HT-29 (cell line): ENCODE measurements at places on chromosomes 1 and 21.

DNA sequence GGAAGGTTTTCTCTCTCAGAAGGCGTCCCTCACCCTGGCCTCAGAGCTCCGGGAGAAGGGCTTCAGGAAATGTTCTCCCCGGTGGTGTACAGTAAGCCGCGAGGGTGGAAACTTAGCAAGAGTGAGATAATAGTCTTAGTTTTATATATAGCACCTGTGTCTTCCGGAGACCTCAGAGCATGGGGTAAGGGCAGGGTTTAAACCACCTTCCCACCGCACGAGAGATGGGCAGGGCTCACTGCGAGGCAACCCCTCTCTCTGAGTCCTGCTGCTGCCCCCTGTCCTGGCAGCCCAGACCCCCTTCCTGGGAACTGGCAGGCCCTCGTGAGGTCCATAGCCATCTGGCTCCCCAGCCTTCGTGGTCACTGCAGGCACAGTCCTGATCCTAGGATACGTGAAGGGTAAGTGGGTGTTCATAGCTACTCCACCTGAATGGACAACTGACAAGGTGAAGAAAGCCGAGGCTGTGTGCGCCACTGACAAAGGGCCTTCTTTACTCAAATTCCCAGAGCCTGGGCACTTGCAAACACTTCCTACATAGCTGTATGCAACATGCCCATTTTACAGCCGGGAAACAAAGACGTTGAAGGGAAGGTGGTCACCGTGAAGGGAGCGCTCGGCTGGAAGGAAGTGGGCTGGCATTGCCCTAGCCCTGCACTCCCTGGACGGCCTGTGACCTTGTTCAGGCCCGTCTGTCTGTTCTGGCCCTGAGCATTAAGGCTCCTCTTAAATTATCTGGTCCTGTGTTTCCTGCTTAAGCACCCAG, 26.9 kb downstream of the ITPKB start:
- no peak for DNase-seq

DNA sequence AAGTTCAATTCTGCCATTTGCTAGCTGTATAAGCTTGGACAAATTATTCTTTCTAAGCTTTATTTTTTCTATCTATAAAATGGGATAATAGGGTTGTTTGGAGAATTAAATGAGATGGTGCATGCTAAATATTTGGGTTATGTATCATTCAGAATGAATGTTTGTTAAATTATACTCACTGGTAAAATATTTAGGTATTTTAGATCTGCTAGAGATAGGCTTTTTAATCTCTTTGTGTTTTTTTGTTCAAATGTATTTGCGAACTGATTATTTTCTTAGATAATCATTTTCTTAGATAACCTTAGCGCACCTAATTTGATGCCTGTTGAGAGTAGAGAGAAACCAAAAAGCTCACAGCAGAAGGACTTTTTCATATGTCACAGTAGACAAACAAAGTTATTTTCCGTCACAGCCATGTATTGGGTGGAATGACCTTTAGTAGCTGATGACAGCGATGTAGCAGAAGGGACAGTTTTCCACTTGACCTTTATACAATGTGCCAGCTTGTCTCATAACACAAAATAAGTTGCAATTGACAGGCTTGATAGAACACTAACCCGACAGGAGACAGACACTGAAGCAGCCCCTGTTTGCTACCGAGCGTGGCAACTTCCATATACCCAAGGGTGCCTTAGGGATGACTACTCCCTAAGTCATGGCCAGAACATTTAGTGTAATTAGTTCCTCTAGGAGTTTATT, 93.0 kb downstream of the DISC1 start:
- DNase-seq = no peak

- no peak for DNase-seq
Observed at GRCh38 chr1:40956407-40956806, 23.1 kb upstream of the CTPS1 start.

GRCh38 chr1:229596925-229597699, 28.8 kb downstream of the TAF5L start:
- DNase-seq = no peak

DNA sequence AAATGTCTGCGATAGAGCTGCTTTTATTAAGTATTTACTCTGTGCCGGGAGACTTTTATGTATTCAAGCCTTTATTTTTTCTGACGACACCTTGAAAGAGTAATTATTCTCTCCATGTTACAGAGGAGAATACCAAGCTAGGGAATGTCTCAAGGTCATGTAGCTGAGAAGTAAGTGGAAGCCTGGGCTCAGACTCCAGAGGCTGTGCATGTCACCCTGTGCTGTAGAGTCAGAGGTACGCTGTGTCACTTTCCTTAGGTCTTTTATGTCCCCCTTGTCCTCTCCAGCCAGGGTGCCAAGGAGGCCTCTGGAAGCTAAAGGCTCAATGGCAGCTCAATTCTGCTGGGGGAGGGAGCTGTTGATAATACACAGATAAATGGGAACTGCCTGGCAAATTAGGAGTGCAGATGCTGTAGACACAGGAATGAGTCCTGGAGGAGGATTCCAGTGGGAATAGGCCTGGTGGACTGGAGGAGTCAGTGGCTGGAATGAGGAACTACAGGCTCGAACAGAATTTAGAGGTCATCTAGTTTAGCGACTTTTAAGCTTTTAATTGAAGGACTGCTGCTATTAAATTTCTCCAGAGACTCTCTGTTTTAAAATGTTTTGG, 9.3 kb upstream of the IL19 start:
- DNase-seq = peak; percentile 11

- no peak for DNase-seq
Observed at GRCh38 chr1:20076710-20077461, 6.9 kb downstream of the PLA2G5 start.

GRCh38 chr1:150622303-150622975, 7.0 kb downstream of the ENSA start:
- no peak for DNase-seq

DNA sequence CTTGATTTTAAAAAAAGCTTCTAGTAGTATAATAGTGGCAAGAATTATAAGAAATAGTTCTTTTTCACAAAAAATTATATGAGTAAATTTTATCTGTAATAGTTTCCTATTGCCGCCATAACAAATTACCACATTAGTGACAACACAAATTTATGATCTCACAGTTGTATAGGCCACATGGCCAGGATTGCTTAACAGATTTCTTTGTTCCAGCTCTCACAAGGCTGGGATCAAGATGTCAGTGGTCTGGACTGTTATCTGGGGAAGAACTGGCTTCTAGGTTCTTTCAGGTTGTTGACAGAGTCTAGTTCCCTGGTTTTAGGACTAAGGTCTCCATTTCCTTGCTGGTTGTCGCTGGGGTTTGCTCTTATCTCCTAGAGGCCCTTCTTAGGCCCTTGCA, 236.4 kb downstream of the USP25 start:
- DNase-seq = no peak

GRCh38 chr21:22409571-22409970, 1411.4 kb downstream of the NCAM2 start:
- no peak for DNase-seq
